Stimulated activated CD8-positive, alpha-beta memory T cell treated with anti-CD3 and anti-CD28 coated beads, Interleukin-4, amount 100 ng/mL, for 1 hour (primary cell): ENCODE measurements at places on chromosomes 3 and 15.

GRCh38 chr15:69478259-69478781, 25.7 kb downstream of the RPLP1 start:
- DNase-seq: no peak

DNA sequence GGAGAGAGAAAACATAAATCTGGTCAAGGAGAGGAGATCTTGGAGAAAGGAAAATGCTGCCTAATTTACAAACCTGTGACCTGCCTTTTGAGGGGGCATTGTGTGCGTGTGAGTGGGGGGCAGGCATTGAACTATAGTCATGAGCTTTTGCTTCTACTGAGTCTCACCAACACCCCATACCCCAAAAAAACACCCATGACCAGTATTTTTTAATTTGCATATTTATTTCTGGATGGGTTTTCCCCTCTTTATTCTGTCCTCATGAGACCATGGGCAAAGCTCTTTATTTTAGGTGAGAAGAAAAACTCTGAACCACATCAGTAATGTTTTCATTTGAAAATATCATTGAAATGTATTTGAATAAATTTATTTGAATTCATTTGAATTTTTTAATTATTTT, 20.6 kb downstream of the CD80 start:
- no peak for DNase-seq

- DNase-seq: no peak
These were observed 72.5 kb upstream of the POLG start for GRCh38 chr15:89406940-89407607.

DNA sequence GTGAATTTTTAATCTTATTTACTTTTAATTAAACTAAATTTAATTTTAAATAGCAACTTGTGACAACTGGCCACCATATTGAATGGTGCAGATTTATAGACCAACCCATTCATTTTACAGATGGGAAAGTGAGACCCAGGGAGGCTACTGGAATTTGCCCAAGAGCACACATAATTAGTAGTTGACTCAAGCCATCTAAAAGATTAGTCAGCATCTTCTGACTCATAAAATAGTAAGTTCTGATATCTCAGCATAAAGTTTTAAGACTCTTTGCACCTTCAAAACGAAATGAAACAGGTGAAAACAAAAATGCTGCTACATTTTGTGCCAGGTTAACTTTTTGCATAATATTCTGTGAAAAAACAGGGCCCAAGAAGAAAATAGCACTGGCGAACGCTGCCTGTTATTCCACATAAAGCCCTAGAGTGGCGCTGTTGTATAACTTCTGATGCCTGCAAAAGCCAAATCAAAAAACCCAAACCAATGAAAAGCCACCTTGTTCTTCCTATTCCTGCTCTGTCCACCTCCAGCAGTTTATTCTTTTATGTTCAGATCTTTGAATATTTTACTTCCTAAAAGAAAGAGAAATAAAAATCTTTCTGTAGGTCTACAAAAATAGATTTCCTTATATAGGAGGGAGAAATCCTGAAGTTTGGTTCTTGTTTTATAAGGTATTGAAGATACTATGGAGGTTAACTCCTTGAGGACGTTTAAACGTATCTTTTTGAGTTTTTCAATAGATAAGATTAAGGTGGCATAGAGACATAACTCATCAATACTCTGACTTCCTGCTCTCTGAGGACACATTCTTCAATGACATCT, 62.8 kb downstream of the OTOL1 start:
- DNase-seq: no peak

- DNase-seq: no peak
These were observed 31.4 kb upstream of the LYZL4 start for GRCh38 chr3:42441791-42442190.

DNA sequence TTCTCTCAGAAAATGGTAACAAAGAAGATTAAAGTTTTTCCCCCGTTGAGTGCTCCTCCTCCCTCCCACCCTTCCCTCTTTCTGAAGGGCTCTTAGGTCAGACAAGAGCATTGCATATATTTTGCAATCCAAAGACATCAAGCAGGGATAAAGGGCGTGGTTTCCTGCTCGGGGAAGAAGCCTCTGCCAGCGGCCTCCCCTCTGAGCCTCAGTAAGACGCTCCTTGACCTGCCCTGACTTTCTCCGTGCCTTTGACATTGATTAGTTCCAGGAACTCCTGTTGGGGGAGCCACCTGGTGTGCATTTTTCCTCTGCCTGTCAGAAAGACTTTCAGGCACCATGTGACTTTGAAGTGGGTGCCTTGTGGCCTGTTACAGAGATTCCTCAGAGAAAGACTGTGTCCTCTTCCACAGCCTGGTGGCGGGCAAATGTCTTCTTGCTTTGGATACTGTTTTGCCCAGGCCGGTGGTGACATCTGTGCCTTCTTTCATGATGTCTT, 87.2 kb upstream of the TBL1XR1 start:
- no peak for DNase-seq

DNA sequence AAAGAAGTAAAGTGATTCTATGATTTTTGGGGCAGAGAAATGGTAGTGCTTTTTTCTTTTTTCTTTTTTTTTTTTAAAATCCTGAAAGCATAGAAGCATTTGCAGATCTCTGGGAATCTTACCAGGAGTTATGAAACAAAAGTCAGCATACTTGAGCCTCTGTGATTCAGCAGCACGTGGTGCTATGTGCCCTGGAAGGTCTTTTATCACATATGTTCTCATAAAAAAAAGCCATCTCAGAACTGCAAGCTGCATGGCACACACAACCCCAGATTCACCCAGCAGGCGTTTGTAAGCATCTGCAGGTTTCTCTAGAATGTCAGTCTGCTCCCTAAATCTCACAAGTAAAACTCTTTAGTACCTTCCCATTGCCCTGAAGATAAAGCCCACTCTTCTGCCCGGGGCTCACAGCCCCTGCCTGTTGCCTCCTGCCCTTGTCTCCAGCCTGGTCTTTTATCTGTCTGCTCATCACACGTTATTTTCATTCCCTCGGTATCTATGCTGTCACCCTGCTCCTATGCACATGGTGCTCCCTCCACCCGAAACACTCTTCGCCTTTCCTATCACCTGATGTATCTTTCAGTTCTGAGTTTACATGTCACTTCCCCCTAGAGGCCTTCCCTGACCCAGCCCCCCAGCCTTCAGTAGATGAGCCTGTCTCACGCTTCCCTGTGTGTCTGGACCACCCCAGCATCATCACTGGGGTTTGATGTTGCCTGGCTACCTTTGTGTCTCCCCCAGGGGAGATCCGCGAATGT, 72.4 kb downstream of the CHDH start:
- DNase-seq: no peak

- no peak for DNase-seq
These were observed 99.7 kb downstream of the ADCY5 start for GRCh38 chr3:123349201-123349535.

DNA sequence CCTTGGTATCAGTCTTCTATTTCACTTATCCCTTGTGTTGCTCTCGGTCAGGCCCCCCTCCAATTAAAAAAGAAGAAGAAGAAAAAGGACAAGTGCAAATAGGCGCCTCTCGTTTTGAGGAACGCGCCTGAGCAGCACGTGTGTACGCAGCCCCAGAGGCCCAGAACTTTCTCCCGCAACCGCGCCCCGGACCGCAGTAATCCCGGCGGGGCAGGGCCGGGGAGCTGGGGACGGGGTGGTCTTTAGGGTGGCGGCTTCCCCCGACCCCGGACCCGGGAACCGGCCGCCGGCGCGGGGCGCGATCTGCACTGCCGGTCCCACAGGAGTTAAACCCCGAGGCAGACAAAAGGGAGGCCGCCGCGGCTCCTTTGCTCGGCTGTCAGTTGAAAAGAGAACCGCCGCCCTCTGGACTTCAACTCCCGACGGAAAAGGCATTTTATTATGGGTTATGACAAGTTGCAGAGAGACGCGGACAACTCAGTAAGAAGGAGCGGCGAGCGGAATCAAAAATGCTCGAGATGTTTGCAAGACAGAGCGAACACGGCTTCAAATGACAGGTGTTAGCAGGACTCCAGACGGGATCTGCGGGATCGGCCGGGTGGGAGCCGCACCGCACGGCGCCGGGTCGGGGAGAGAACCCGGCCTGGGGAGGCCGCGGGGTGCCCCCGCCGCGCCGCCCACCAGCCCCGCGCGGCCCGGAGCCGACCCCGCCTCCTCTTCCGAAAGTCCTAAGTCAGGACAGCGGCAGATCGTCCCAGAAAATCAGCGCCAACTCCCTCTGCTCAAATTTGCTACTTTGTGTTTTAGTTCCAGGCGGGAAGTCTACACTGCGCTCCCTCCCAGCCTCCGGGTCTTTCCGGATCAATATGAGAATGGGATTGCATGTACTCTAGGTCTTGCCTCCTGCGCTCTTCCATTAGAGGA, 79.0 kb downstream of the NR2F2 start:
- DNase-seq: no peak

GRCh38 chr15:40743485-40743901, 11.6 kb downstream of the RMDN3 start:
- no peak for DNase-seq

GRCh38 chr15:42608752-42609488, 33.5 kb downstream of the STARD9 start:
- DNase-seq: no peak

GRCh38 chr15:49421991-49422390, 1.1 kb upstream of the FGF7 start:
- DNase-seq: peak; percentile 5

- DNase-seq: no peak
These were observed 565.2 kb downstream of the ROBO1 start for GRCh38 chr3:79202471-79203143.

- no peak for DNase-seq
These were observed 132.2 kb downstream of the TMCO5A start for GRCh38 chr15:38066612-38067011.

- no peak for DNase-seq
These were observed 276.2 kb upstream of the TBC1D5 start for GRCh38 chr3:18018491-18019160.

GRCh38 chr3:45499529-45499928, 95.0 kb upstream of the LIMD1 start:
- no peak for DNase-seq

DNA sequence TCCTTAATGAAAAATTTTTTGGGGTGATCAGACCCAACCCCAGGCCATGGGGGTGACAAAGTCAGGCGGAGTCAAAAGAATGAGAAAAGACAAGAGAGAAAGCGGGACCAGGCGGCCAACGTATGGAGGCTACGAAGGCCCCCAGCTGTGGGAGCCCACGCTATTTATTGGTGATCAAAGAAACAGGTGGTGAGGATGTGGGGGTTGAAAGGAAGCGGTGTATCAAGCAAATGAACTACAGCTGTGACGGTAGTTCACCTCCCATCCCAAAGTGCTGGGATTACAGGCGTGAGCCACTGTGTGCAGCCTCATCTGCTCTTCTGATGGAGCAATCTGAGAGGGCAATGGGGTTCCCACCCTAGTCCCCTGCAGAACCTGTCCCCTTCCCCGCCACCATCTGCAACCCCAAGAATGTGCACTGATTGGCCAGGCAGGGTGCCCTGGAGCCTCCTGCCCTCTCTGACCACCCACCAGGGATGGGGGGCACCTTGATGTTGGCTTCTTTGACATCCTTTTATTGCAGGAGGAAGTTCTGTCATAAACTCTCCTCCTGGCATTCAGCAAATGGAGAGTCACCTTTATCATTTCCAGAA, 1.1 kb upstream of the CHRNA3 start:
- no peak for DNase-seq

DNA sequence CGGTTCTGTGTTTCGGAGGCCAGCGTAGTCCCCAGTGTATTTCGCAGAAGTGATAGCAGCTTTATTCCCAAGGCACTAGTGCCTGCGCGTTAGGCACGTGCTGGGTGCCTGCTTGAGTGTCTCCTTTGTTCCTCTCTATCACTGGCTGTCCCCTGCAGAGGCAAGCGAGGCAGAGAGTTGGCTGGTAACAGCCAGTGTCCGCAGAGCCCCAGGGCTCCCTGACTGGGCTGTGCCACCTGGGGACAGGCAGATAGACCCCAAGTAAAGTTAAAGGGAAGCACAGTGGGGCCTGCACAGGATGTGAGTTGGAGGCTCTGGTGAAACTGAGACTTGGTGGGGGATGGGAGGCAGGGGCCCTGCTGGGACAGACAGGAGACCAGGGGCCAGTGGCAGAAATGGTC, 50.7 kb downstream of the APBA2 start:
- no peak for DNase-seq

DNA sequence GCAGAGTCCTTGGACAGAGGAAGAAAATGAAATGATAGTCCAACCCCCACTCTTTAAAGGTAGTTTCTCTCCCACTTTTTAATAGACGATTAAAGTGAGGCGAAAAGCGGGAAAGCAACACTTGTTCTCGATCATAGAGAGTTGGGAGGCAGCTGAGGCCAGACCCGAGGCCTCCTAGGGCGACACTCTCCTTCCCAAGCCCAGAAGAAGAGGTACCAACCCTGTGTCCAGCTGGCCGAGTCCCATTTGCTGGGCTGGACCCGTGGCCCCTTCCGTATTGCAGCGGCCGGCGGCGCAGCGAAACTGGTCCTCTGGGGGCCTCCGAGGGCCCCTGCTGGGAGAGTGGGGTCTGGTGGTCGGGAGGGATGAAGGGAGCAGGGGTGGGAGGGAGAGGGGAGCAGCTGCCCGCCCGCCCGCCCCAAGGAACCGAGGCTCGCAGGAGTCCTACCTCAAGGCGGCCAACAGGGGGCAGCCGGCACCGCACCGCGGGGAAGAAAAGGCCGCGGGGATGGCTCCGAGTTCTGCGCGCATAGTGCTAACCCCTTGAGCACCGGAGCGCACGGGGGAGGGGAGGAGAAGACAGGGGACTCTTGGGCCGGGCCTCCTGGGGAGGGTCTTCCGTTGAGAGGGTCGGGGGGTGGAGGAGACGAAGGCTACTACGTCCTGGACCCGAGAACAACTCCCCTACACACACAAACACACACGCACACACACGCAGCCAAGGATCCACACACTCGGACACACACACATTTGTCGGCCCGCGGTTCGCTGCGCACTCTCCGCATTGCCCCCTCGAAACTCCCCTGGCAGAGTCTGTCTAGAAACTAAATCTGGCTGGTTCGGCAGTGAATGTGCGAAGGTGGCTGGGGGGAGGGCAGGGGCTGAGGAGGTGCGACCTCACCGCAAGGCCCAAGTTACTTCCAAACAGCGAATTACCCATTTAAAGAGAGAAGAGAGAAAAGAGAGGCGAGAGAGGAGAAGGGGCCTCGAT, 2.0 kb downstream of the WNT5A start:
- DNase-seq: no peak

DNA sequence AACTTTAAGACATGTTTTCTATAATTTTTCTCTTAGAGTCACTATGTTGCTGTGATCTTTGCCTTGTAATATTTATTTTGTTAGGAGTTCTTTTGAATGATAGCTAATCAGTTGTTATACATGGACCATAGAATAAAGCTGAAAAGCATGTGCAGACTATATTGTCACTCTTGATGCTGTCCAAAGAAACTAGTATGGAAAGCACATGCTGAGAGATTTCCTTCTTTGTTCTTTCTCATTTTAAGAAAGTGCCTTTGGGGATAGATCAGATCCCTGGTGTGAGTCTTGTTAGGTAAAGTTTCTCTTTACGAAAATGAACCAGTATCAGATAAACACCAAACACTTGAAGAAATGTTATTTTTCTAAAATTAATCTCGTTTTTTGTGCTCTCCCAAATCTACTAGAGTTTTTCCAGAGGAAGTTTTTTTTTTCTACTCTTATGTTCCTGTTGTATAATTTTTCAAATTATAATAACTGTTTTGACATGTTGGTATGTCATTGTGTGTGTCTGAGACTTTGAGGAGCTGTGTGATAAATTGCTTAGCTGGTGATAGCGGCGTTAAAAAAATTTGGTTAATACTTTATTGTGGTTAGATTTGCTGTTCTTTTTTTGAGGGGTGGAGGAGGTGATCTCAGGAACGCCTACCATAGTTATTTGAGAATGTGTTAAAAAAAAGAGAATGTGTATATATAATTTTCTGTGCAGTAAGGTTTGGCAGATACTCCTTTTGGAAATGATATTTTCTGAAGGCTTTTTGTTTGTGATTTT, 2.2 kb downstream of the PIAS1 start:
- DNase-seq: no peak

GRCh38 chr3:8110966-8111798, 390.4 kb upstream of the LMCD1 start:
- peak; percentile 8 for DNase-seq
